ENCODE measurements at places on chromosomes 12 and 14. TPM values are rescaled to one million over a fixed set of nuclear protein-coding genes. Genes with fewer than 3 reads are reported as not detected.

- no peak for DNase-seq
Measured at GRCh38 chr12:98058838-98059237, 456.6 kb upstream of the TMPO start.

DNA sequence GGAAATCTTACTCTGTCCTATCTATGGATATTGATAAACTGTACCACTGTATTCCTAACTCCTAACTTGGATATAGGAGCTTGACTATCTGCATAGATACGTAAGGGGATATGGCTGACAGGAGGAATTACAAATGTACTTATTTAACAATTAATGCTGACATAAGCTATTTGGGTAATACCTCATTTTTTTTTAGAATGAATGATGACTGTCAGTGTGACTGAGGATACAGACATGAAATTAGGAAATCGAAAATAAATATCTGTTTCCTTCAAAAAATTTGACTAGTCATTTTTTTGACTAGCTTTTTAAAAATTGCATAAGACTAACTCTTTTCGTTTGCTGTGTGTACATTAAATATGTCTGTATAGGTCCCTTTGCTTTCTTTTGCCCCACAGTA is 74.9 kb downstream of the PDE3A start:
- no peak for DNase-seq

GRCh38 chr12:24903329-24904088 is 45.4 kb downstream of the BCAT1 start:
- DNase-seq: no peak

DNA sequence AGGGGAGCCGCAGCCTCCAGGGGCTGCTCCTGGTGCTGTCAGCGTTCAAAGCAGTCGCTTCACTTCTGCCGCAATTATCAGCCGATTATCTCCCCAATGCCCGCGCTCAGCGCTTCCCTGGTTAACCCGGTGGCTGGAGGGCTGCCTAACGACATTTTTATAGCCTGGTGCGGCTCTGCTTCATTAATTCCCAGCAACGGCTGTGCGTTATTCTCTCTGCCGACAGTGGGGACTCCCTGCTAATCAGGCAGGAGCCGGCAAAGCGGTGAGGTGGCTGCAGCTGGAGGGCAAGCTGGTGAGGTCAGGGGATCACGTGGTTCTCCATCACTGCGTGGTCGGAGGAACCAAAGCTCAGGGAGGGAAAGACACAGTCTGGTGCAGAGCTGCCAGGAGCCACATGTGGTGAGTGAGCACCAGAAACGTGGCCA is 62.9 kb downstream of the GLRX5 start:
- no peak for DNase-seq

DNA sequence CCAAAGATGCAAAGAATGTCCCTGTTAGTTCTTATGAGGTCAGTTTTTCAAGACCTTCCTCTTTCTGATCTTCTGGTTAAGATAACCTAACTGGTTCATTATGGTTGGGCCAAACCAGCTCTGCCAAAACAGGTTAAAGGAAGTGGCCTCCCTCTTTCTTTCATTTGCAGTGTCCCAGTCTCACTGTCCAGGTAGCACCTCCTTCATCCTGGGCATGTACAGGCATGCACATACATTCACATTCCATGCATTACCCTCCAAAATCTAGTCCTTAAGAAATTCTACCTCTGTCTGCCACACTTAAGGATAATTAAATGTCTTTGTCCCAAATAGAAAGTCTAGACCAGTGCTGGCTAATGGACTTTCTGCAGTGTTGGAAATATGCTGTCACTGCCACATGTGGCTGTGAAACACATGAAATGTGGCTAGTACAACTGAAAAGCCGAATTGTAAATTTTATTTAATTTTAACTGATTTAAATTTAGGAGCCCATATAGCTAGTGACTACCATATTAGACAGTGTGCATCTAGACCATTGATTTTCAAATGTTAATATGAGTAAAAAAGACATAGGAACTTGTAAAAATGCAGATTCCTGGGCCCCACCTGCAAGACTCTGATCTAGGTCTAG is 169.3 kb downstream of the PCNX1 start:
- DNase-seq: no peak

DNA sequence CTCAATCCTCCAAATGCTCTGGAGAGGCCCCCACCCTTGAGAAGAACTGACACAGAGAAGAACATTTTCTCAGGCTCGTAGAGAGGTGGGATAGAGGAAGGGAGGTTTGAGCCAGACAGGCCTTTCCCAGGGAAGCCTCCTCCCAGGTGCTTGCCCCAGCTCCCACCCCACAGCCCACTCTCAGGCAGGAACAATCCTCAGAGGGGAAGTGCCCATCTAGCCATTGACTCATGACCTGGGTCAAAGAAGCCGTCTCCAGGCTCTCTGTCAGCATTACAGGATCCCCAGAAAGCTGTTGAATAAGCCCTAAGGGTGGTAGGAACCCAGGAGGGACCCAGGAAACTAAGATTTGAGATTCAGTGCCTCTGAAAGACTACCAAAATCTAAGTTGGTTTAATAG is 3.8 kb downstream of the AQP6 start:
- DNase-seq: no peak

- DNase-seq: no peak
Measured at GRCh38 chr14:99381688-99382060, 99.0 kb downstream of the SETD3 start.

DNA sequence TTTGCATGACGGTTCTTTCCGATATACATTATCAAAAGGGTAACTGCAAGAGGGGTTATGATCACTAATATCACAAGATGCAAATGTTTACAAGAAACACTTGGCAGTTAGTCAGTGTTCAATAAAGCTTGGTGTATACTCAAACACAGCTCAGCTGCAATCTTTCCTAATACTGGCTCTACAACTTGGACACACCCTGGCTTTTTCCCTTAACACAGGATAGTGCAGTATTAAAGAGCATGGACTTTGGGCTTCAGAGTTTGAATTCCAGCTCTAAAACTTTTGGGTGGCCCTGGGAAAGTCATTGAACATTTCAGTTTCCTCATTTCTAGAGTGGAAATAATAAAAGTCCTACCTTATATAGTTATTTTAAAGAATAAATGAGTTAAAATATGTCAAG is 107.0 kb downstream of the HECTD4 start:
- no peak for DNase-seq

- DNase-seq: no peak
Measured at GRCh38 chr14:81452341-81453133, 52.4 kb upstream of the STON2 start.

Gene CDKN1B
- total RNA-seq: 50.9 TPM

Gene PLCZ1
- total RNA-seq: not detected

Gene TMEM63C
- 5.0 TPM for total RNA-seq

Gene LRRIQ1
- total RNA-seq: not detected

Gene EPYC
- not detected for total RNA-seq

Gene DCAF11
- total RNA-seq: 103 TPM

Gene ACSM4
- total RNA-seq: not detected

Data from Karpas-422 (cell line).